ENCODE measurements at places on chromosomes 16 and 17. TPM values are rescaled to one million over a fixed set of nuclear protein-coding genes. Genes with fewer than 3 reads are reported as not detected.

The GNG13 gene
- not detected for total RNA-seq

The SMIM36 gene
- total RNA-seq: not detected

The C16orf96 gene
- total RNA-seq: not detected

The HSPB9 gene
- not detected for total RNA-seq

The KRT25 gene
- total RNA-seq: not detected

The MOSMO gene
- total RNA-seq: 12.7 TPM

The RAI1 gene
- total RNA-seq: 7.7 TPM

The BTBD17 gene
- not detected for total RNA-seq

The KIF2B gene
- total RNA-seq: not detected

The SHISA6 gene
- total RNA-seq: not detected

The PERCC1 gene
- total RNA-seq: not detected

The TBC1D3C gene
- not detected for total RNA-seq

The NUPR1 gene
- total RNA-seq: 4.0 TPM

The TLCD3B gene
- total RNA-seq: not detected

The TMEM238L gene
- not detected for total RNA-seq

The KRT12 gene
- not detected for total RNA-seq

The MYOCD gene
- not detected for total RNA-seq

The SDR42E1 gene
- total RNA-seq: 1.7 TPM

The RND2 gene
- total RNA-seq: 0.09 TPM

The SLC16A6 gene
- total RNA-seq: 0.54 TPM

The NEUROD2 gene
- not detected for total RNA-seq

The MYL4 gene
- total RNA-seq: 0.87 TPM

The NPIPA5 gene
- 0.52 TPM for total RNA-seq

The RNF222 gene
- total RNA-seq: not detected

The LGALS9 gene
- 35.3 TPM for total RNA-seq

The PKD1 gene
- 18.9 TPM for total RNA-seq

The NT5M gene
- 1.7 TPM for total RNA-seq

The NPIPA2 gene
- 0.34 TPM for total RNA-seq

The ANKRD13B gene
- total RNA-seq: 4.8 TPM

The OTOP2 gene
- not detected for total RNA-seq

The TNFRSF13B gene
- total RNA-seq: not detected

The CD300E gene
- total RNA-seq: not detected

The KRTAP16-1 gene
- not detected for total RNA-seq

The ASGR2 gene
- not detected for total RNA-seq

The NDE1 gene
- total RNA-seq: 21.6 TPM

The TUBG2 gene
- total RNA-seq: 4.2 TPM

The ITGAX gene
- total RNA-seq: not detected

The TLCD2 gene
- total RNA-seq: 3.4 TPM

The YPEL3 gene
- total RNA-seq: 22.9 TPM

The PPL gene
- 3.2 TPM for total RNA-seq

The CHST4 gene
- not detected for total RNA-seq

The OR3A3 gene
- total RNA-seq: not detected
